CD4-positive, alpha-beta T cell treated with Interleukin-6 at 100 ng/mL for 8 hours (primary cell): ENCODE measurements at places on chromosomes 3 and 15.

DNA sequence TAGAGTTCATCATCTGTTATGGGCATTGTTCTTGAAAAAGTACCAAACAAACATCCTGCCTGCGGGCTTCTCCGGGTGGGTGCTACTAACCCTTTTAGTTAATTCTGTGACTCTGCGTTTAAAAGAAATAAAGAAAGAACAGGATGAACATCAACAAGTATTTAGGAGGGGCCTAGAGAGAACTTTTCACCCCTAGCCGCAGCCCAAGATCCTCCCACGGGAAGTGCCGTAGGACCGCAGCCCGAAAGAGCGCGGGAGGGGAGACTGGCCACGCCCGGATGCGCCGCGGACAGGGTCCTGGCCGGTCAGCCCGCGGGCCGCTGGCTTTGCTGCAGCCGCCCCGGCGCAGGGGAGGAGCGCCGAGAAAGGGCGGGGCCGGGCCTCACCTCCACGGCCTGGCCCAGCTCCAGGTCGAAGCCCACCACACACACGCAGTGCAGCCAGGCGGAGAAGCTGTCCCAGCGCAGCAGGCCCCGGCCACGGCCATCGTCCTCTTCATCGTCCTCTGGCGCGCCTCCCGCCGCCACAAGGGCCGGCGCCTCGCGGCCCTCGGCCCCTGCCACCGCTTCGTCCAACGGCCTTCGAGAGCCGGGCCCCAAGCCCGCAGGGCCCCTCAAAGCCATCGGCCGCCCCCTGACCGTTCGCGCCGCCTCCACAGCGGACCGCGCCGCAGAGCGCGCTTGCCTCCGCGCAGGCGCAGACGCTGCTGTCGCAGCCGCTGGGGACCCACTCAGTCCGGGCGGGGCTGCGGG is at the start of gene DENND6A:
Gene DENND6A (minus strand): TSS at position 682 of the 752 bp plus-strand sequence. CDS start 59 bp downstream, at position 623.
- DNase-seq, result peak; percentile 95

GRCh38 chr15:82064824-82065223 is 19.0 kb upstream of the MEX3B start:
- no peak for DNase-seq

DNA sequence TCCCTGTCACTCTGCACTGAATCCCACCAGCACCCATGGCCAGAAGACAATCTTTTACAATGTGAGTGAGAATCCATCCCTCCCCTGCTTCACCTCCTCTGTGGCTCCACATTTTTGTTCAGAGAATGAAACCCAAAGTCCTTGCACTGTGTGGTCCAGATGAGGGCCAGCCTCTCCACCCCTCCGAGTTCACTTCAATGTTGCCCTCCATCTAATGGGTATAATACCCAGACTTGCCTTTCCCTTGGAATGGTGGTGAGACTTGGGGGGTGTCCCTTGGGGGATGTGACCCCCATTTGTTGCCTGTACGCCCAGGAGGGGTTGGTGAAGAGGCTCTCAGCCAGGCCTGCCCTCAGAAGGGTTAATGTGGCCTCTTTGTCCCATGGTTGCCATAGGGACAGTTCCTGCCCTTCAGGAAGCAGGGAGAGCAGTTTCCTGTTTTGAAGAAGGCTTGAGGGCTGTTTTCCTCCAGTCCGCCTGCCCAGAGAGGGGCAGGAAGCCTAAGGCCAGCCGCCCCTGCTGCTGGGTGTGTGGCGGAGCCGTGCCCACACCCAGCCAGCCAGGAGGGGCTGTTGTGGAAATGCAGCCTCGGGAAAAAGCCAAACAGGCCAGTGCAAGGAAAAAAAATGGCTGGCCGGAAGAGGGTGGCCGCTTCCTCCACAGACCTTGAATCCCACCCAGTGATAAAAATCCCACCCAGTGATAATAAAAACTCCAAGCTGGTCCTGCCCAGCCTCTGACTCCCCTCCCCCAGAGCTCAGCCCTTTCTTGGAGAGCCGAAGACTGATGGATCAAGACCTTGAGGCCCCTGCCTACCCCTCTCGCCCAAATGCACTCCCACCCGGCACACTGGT is 14.6 kb upstream of the FGD5 start:
- no peak for DNase-seq

- no peak for DNase-seq
Observed at GRCh38 chr3:119746423-119746822, 35.5 kb upstream of the NR1I2 start.

DNA sequence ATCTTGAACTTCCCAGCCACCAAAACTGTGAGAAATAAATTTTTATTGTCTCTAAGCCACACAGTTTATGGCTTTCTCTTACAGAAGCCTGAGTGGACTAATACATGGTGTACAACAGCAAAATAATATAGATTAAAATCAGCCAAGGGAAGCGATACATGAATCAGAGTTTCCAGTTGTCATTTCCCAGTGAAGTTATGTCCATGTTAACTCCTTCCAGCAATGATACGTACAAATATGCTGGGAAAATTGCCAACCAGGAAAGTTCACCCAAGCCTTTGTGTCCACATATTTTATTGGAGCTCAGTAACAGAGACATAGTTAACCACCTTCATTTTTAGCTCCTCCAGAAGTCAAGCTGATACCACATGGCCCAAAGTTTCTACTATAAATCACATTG is 280.9 kb upstream of the KCNMB2 start:
- DNase-seq, result no peak

GRCh38 chr3:27633224-27633545 is 88.9 kb downstream of the EOMES start:
- DNase-seq, result peak; percentile 31

GRCh38 chr15:91077029-91077428 is 23.0 kb upstream of the SV2B start:
- no peak for DNase-seq

GRCh38 chr15:39461536-39462130 is 119.2 kb upstream of the THBS1 start:
- DNase-seq, result no peak

- DNase-seq, result no peak
Observed at GRCh38 chr3:115706311-115706829, 83.1 kb downstream of the GAP43 start.

GRCh38 chr15:77581896-77582569 is 50.7 kb downstream of the LINGO1 start:
- no peak for DNase-seq

GRCh38 chr3:48856469-48856868 is 8.8 kb upstream of the PRKAR2A start:
- no peak for DNase-seq

DNA sequence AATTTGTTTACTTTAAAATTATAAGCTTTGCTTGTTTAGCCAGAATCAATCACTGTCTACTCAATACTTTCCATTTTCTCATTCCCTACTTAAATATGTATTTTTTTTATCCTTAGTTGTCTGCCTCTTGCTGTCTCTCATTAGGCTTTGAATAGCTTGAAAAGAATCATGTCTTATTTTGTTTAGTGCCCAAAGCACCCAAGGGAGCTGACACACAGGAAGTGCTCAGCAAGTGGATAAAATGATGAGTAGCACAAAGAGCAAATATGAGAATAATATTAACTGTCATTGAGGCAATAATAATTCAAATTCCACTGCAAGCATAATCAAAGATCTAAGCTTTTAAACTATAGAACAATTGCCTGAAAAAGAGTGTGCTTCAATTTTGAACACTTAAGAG is 19.0 kb upstream of the IL1RAP start:
- no peak for DNase-seq

DNA sequence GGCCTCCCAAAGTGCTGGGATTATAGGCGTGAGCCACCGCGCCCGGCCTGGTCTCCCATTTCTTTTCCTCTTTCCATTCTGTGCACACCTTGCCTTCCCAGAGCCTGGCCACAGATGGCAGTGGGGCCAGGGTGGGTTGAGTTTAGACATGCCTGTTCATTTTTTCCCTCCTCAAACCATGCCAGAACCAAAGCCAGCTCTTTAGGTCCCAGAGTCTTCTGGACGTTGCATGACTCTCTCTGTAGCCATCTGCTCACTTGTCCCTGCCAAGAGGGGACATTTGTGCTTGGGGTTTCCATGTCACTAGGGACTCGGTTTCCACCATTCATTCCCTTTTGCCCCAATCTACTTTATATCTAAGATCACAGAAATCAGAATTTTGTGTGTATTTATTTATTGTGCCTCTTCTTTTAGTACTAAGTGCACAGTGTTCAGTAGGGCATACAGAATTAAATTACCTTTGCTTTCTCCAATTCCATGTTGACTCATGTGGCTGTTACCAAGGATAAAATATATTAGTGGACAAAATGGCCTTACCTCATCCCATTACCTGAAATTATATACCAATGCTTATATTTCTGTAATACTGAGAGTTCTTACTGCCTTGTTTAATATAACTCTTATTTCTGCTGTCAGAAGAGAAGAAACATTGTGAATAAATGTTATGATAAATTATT is 49.6 kb downstream of the USP13 start:
- no peak for DNase-seq

GRCh38 chr3:140252812-140253656 is 318.0 kb downstream of the CLSTN2 start:
- no peak for DNase-seq

DNA sequence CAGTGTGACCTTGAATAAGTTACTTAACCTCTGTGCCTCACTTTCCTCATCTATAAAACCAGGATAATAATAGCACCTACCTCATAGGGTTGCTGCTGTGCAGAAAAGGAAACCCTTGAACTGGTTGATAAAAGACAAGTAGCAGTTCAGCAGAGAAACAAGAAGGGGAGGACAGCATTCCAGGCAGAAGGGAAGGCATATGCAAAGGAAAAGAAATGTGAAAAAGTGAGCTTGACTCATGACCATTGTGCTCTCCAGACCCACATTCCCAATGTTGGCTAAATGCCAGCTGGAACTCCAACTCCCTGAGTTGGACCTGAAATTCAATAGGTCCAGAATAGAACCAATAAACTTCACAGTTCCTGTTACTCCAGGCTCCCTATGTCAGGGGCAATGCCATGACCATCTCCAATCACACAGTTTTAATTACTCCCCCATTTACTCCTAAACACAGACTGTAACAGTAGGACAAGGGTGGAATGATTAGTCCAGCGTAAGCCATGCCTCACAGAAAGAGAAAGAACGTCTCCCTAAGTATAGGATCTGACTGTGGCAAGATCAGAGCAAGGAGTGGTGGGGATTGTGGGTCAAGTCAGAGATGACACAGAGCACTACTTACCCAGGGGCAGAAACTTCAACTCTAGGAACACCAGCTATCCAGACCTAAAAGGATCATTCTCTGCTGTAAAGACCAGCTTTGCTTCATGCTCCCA is 26.9 kb downstream of the PRKAR2A start:
- DNase-seq, result no peak

DNA sequence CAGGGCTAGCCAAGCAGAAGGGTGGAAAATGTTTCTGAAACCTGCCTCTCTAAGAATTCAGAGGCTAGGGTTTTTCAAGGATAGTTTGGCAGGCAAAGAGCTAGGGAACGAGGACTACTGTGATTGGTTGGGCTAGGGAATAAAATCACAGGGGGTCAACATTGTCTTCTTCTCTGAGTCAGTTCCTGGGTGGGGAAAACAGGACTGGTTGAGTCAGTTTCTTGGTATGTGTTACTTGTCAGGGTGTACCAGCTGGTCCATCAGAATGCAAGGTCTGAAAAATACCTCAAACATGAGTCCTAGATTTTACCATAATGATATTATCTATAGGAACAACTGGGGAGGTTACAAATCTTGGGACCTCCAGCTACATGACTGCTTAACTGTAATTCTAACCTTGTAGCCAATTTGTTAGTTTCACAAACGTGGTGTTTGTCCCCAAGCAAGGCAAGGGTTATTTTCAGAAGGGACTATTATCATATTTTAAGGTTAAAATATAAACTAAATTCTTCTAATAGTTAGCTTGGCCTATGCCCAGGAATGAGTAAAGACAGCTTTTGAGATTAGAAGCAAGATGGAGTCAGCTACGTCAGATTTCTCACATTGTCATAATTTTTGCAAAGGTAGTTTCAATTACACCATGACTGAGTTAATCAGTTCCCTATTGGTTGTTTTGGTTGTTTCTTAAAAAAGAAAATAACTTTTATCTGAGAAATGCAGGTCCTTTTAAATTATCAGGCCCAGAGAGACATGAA is 231.5 kb downstream of the ALCAM start:
- DNase-seq, result no peak

- DNase-seq, result no peak
Observed at GRCh38 chr3:123335007-123335670, 113.8 kb downstream of the ADCY5 start.

GRCh38 chr3:133930341-133930933 is 34.8 kb upstream of the RAB6B start:
- DNase-seq, result no peak

DNA sequence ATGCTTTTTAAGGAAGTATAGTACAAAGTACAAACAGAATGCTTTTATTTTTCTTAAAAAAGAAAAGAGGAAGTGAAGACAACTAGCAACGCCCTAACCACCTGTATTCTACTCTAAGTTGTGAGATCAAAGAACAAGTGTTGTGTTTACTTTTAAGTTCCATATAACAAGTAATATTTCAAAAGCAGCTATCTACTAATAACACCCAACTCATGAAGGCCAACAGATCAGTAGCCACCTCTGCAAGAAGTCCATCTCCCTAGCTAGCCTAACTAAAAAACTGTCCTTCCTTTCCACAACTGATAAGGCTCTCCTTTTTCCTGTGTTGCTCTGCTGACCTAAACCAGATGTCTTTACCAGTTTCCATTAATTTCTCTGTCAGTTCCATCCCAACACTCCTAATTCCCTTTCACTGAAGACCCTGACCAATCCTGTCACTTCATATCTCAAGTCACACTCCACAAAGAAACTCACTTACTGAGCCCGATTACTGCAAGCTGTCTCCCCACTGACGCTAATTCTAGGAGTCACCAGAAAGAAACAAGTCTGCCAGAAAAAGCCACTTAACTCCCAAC is 26.9 kb downstream of the PHC3 start:
- DNase-seq, result peak; percentile 5

DNA sequence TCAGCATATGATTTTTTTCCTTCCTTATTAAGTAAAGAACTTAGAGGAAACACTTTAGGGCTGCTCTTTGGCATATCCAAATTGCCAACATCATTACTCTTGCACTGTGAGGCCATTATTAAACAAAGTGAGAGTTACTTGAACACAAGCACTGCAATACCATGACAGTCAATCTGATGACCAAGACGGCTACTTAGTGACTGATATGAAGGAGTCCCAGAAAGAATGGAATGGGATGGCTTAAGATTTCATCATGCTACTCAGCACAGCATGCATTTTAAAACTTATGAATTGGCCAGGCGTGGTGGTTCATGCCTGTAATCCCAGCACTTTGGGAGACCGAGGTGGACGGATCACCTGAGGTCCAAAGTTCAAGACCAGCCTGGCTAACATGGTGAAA is 55.2 kb downstream of the FAM98B start:
- no peak for DNase-seq

DNA sequence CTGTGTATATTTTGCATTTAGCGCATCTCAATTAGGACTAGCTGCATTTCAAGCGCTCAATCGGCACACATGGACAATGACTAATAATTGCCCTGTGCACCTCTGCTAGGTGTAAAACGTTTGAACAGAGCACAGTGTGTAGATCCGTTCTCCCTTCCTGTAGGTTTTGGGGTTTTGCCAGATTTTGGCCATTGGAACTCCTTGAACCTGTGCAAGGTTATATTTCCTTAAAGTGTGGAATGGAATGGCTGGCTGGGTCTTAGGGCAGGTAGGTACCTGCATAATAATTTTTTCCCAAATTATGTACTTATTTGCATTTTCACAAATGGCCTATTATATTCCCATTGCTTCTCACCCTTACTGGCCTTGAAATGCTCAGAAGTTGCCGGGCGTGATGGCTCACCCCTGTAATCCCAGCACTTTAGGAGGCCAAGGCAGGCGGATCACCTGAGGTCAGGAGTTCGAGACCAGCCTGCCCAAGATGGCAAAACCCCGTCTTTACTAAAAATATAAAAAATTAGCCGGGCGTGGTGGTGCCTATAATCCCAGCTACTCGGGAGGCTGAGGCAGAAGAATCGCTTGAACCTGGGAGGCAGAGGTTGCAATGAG is 777 bp downstream of the RNU5B-1 start:
- DNase-seq, result no peak

GRCh38 chr3:123342631-123343080 is 106.2 kb downstream of the ADCY5 start:
- DNase-seq, result no peak
